ENCODE measurements at places on chromosomes 5 and 9. TPM values are rescaled to one million over a fixed set of nuclear protein-coding genes. Genes with fewer than 3 reads are reported as not detected.

The CTXN3 gene
- total RNA-seq = not detected

The MRRF gene
- 39.1 TPM for total RNA-seq

The BRINP1 gene
- total RNA-seq = not detected

DNA sequence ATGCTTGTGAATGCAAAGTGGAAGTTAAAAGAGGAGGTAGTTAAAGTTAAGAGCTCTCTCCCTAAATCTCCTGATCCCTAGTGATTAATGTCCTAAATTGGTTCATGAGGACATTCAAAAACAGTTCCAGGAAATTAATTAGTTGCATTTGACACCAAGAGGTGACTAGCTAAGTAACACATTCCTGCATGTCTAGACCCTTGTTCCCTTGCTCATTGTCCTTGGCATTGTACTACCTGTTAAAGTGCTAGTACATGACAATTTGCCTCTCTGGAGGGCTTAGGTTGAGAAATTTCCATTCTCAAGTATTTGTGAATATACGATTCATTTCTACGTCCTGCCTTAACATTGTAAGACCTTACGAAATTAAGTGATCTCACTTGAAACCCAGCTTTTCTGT is 278.6 kb upstream of the CDH10 start:
- no peak for DNase-seq

DNA sequence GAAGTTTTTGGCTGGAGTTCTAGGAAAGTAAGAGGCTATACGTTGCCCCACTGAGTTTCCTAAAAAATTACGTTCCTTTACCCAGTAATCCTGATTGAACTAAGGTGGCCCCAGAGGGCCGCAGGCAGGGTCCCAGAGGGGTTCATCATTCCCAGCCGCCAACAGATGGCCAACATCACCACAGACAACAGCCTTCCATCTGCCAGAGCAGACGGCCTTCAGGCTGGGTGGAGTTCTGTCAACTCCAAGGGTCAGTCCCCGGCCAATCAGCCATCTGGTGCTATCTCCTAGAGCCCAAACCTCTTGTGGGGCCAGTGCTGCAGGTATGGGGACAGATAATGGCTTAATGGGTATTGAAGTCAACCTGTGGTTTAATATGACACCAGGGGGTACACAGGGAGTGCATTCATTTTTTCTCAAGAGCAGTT is 30.4 kb downstream of the TBC1D2 start:
- DNase-seq = no peak

- no peak for DNase-seq
Measured at GRCh38 chr9:131076347-131077195, 19.8 kb upstream of the AIF1L start.

GRCh38 chr5:48192-48591 is 43.8 kb upstream of the PLEKHG4B start:
- no peak for DNase-seq

- DNase-seq = no peak
Measured at GRCh38 chr5:124581738-124582560, 164.5 kb downstream of the ZNF608 start.

- DNase-seq = no peak
Measured at GRCh38 chr5:33367416-33367815, 73.3 kb upstream of the TARS1 start.

GRCh38 chr5:135276151-135276550 is 122.9 kb downstream of the MACROH2A1 start:
- DNase-seq = no peak

GRCh38 chr5:178301641-178302040 is 69.0 kb upstream of the PHYKPL start:
- no peak for DNase-seq

GRCh38 chr9:132986640-132987620 is 8.4 kb downstream of the GFI1B start:
- no peak for DNase-seq

DNA sequence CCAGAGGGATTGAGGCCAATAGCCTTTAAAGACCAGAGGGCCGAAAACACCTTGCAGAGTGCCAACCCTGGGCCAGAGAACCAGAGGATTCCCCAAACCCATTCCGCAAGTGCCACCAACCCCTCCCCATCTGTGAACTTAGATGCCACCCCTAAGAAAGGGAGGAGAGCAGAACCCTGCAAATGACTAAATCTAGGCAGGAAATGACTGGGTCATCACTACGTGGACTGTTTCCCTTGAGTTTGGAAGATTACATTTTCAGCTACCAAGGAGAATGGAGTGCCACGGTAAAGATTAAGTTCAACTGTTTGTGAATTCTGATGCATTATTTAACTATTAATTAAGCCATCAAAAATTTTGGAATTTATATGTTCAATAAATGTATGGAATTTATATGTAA is 142.8 kb downstream of the ENC1 start:
- DNase-seq = no peak

DNA sequence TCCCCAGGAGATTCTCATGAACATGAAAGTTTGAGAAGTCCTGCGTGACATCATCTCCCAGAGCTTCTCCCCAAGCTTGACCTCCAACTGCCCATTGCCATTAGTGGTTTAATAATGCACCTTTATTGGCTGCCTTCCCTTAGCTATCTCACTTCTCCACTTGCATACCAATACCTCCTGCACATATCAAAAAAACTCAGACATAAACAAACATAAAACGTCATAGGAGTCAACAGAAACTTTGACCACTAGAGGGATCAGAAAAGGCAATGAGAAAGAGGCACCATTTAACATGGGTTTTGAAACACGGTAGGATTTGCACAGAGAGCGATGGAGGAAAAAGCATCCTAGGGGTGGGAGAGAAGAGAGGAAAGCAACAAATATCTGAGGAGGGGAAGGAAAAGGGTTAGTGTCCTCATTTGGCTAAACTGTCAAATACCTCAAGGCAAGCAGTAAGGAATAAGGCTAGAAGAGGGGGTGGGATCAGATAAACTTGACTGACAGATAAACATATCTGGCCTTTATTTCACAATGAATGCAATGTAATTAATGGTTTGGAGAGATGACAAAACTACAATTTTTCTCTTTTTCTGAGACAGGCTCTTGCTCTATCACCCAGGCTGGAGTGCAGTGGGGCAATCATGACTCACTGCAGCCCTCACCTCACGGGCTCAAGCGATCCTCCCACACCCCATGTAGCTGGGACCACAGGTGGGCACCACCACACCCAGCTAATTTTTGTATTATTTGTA is 27.0 kb downstream of the GNAQ start:
- no peak for DNase-seq

DNA sequence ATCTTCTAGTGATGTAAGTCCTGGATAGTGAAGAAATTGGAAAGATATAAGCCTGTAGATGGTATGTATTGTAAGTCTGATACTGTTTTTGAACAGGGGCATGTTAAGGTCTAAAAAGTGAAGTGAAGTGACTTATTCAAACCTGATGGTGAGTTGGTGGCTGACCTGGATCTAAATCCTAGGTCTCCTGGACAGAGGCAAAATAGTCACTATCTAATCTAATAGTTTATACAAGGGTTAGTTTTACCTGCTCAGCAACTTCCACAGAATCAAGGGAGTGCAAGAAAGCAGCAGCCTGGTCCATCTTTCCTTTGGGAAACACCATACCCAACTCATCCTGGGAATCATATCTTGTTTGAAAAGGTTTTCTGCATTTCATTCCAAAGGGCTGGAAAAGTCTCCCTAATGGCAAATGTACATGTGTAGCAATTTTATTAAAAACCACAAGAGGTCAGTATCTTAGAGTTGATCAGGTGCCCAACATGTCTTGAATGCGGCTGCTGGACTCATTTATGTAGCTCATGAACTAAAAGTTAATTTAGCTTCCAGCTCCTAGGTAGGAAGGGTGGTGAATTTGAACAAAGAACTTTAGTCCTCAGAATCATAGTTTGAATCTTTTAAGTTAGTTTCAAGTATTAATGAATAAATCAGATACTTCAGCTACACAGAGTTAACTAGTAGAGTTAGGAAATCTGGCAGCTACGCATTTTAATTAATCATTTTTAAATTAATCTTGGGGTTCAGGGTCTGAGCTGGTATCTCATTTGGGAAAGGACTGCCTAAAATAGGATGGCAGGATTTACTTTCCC is 26.0 kb downstream of the SKP2 start:
- DNase-seq = no peak

GRCh38 chr5:134106991-134107701 is 7.3 kb upstream of the TCF7 start:
- no peak for DNase-seq

DNA sequence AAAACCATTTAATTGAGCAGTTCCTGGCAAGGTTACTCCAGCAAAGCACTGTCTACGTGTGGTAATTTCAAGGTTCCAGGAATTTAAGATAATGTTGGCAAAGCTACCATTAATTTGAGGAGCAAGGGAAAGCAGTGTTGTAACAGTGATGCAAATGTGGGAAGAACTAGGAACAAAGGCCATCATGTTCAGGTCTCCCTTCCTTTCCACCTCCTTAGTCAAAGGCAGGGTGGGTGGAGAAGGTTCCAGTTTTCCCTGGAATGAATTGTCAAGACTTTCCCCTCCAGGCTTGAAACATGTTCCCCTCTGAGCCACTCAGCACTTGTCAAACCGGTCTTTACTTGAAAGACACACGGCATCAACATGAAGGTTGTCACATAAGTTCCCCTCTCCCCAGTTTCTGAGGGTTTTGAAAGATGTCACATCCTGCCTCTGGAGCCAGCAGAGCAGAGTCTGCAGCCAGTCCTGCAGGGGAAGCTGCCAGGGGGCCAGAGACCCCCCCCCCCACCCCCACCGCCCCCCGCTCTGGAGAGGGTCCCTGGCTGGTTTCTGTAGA is 226.0 kb downstream of the GAS1 start:
- DNase-seq = no peak

GRCh38 chr5:16066810-16067209 is 112.8 kb downstream of the MARCHF11 start:
- DNase-seq = no peak

- no peak for DNase-seq
Measured at GRCh38 chr9:13445103-13445500, 165.6 kb upstream of the MPDZ start.

DNA sequence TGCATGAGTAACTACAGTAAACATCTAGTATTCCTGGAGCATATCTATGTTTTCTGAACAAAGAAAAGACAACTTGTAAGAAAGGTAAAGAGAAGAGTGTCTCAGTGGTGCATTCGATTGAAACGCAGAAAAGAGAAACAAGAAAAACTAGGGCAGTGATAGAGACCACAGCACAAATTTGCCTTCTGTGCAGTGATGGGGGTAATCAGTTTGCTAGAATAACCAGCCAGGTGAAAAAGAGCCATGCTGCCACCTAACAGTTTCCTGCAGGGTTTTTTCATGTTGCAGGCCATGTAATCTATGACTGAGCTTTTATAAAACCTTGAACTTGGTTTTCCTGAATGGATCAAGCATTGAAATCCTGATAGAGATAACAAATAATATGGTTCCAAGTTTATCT is 198.4 kb upstream of the MEF2C start:
- no peak for DNase-seq

- no peak for DNase-seq
Measured at GRCh38 chr5:158641016-158641415, 458.7 kb downstream of the EBF1 start.

- no peak for DNase-seq
Measured at GRCh38 chr5:37842048-37842447, 2.2 kb upstream of the GDNF start.

DNA sequence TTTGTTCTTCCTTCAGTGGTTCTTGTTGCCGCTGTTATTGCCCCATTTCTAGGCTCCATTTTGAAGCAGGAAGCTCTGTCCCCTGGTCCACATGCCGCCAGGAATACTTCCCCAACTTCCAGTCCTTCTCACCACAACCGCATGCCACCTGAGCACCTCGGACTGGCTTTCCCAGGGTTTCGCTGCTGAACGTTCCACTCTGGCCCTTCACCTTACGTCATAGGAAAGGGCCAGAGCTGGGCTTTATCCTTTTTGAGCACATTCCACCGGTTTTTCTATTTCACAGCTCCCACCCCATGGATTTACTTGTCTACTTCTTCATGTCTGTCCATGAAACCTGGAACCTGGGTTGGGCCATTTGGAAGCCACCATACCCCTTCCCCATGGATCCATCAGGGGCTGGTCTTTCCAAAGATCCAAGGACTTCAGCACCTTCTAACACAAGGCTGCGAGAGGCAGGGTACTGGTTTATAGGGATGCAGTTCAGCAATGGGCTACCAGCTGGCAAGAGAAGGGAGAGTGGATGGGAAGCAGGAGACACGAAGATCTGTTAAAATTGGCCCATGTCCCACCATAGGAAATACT is 557.4 kb downstream of the BNC2 start:
- DNase-seq = no peak

DNA sequence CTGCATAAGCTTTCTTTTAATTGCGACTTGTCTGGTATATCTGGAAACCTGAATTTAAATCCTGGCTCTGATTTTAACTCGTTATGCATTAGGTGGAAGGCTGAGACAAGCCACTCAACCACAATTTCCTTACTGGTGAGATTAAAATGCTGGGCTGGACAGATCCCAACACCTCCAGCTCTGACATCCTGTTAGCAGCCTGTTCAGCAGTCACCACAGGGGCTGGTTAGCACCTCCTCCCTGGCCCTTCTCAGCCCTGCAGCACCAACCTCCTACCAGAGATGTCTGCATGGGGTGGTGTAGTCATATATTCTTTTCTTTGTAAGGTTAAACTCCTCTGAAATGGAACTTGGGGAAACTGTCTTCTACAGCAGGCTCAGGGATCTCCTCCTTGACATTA is 156.5 kb upstream of the NFIL3 start:
- DNase-seq = peak; percentile 23

DNA sequence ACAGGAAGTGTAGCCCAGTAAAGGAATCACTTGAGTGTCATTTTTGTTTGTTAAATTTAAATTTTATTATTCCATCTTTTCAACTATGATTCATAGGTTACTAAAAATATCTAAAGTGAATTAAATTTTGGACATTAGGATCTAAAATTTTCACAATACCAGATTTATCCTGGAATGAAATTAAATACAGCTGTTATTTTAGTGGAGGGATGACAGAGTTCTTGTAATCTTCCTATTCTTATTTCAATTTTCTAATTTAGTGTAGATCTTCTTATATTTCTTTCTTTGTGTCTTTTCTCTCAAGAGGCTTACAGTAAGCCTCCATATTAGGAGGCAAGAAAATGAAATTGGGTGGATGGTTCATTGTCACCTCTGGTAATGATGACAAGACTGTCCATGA is 167.9 kb upstream of the TNC start:
- DNase-seq = no peak

DNA sequence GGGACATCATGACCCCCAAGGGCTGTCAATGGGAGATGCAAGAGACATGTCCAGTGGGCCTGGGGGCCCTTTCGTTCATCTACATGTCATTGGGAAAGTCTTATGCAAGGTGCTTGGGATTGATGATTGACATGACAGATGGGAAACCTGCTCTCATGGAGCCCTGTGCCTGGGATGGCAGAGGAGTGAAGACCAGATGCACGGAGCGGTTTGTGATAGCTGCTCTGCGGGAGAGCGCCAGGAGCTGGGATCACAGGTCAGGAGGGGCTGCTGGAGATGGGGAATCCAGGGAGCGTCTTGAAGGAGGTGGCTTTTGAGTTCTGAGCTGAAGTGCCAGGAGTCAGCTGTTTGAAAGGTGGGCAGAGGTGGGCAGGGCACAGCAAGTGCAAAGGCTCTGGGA is 104.3 kb downstream of the FGF18 start:
- DNase-seq = no peak

DNA sequence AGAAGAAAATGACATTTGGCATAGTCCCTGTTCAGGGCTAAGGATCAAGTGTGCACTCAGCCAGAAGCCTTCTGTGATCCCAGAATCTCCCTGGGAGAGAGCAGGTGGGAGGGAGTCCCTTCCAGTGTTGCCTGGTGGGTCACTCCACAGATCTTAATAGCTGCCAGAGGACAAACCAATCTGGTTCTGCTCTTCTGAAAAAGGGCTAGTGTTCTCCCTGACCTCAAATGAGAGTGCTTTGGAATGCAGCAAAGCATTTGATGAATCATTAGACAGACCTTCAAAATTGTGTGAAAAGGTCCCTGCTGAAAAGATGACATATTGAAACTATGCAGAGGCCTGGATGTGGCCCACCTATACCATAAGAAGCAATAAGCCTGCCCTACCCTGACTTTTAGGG is 339.7 kb downstream of the TMEM232 start:
- DNase-seq = no peak
